Astrocyte of the hippocampus (primary cell): ENCODE measurements at places on chromosomes 6 and 20.

GRCh38 chr6:89989742-89990141 lies 95.5 kb downstream of the GJA10 start:
- DNase-seq = peak; percentile 91

- DNase-seq = no peak
These were observed 93.7 kb downstream of the TIAM2 start for GRCh38 chr6:155088856-155089255.

GRCh38 chr20:16580147-16580546 lies 6.9 kb upstream of the KIF16B start:
- peak; percentile 70 for DNase-seq

GRCh38 chr6:37840940-37841300 lies 21.4 kb downstream of the ZFAND3 start:
- DNase-seq = no peak

GRCh38 chr6:157941101-157941863 lies 40.4 kb upstream of the SYNJ2 start:
- peak; percentile 58 for DNase-seq

DNA sequence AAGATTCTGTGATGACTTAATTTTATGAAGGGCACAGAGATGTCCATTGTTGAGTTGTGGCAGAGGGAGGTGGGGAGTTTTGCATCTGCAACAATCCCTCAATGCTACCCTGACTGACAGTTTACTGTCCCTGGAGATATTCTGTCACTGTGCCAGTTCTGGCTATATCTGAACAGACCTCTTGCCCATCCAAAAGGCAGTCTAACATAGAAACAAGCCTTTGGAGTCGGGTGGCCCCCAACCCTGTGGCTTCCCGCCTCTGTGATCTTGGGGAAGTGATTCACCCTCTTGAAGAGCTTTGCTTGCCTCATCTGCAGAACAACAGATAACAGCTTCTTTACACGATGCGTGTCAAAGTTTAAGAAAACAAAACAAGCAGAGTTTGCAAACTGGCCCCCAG lies 3.8 kb upstream of the E2F1 start:
- no peak for DNase-seq

- no peak for DNase-seq
These were observed 28.1 kb upstream of the TRAF3IP2 start for GRCh38 chr6:111633822-111634221.

- DNase-seq = no peak
These were observed 22.9 kb downstream of the FKBP1A start for GRCh38 chr20:1369970-1370369.

- DNase-seq = no peak
These were observed 253.0 kb downstream of the QKI start for GRCh38 chr6:163667372-163668060.

GRCh38 chr6:85408039-85408438 lies 41.8 kb upstream of the NT5E start:
- no peak for DNase-seq

GRCh38 chr6:119536666-119537065 lies 187.1 kb upstream of the MAN1A1 start:
- no peak for DNase-seq

- DNase-seq = no peak
These were observed 8.5 kb downstream of the ISM1 start for GRCh38 chr20:13229538-13229937.

GRCh38 chr20:38173237-38174156 lies 8.4 kb upstream of the TGM2 start:
- peak; percentile 92 for DNase-seq

DNA sequence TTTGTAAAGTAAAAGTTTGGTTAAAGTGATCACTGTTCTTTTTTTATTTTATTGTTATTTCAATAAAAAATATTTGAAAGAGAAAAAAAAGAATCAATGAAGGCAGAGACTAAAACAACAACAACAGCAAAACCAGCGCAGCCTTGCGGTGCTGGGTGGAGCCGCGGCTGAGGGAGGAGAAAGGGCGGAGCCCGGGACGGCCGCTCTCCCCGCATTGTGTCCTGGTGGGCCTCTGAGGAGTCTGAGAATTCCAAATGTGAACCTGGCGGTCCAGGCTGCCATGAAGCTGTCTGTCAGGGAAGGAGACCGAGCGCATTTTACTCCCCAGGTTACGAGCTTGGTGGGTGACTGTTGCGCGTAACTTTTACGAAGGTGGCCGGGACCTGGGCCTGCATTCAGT lies 43.2 kb downstream of the TMEM242 start:
- DNase-seq = no peak

DNA sequence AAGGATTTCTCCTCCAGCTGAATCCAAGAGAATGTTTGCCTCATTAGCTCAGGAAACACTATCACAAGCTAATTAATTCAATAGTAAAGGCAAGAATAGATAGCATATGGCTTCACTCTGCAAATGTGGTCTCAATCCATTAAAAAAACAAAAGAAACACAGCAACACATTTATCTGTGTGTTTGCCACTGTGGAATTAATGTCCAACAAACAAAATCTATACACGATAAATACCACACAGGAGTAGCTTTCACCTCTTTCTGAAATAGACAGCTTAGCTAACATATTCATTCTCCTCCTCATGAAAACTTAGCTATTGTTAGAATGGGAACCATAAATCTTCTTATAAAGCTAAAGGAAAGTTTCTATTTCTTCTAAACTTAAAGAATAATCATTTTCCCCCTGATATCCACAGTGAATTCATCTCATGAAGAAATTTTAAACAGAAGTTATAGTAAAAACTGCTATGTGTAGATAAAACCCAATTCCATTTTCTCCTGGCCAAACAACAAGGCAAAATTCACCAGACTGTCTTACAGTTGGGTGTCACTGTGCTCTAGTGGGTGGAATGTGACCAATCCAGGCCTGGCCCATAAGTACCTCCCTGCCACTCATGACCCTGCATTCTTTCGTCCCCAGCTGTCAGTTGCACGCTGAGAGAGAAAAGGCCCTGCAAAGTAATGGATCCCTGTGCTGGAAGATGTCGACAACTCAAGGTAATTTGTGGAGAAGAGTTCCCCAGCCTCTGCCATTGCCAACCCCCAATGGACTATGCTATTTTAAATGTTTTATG lies 92.9 kb upstream of the NRSN1 start:
- no peak for DNase-seq

DNA sequence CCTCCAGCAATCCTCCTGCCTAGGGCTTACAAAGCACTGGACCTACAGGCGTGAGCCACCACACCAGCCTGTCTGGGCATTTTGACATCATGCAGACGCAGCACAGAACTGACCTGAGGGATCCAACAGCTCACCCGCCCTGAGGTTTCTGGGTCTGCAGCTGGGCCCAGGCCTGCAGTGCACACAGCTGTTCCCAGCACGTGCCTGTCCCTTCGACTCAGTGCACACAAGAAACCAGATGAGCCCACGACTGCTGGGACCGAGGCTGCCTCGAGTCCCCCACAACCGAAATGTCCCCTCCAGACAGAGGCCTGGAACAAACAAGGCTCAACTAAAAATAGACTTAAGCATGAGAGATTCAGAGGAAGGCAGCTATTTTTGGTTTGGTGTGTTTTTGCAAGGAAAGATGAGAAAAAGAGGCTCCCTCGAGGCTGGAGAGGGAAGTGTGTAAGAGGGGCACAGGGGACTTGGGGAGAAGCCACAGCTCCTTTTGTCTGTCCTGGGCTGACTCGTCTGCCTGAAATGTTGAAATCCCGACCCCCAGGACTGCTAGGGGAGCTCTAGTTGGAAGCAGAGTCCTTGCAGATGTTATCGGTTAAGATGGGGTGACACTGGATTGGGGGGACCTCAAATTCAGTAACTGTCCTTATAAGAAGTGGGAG lies 66.3 kb downstream of the YTHDF1 start:
- no peak for DNase-seq

- peak; percentile 81 for DNase-seq
These were observed at the start of gene PCSK2 for GRCh38 chr20:17226410-17227218. PCSK2 (plus strand) TSS chr20:17227040; CDS start chr20:17227306, 266 bp downstream.

- DNase-seq = no peak
These were observed 111.6 kb downstream of the BFSP1 start for GRCh38 chr20:17419479-17420041.

- DNase-seq = no peak
These were observed 2.6 kb downstream of the PACSIN1 start for GRCh38 chr6:34468378-34468892.

DNA sequence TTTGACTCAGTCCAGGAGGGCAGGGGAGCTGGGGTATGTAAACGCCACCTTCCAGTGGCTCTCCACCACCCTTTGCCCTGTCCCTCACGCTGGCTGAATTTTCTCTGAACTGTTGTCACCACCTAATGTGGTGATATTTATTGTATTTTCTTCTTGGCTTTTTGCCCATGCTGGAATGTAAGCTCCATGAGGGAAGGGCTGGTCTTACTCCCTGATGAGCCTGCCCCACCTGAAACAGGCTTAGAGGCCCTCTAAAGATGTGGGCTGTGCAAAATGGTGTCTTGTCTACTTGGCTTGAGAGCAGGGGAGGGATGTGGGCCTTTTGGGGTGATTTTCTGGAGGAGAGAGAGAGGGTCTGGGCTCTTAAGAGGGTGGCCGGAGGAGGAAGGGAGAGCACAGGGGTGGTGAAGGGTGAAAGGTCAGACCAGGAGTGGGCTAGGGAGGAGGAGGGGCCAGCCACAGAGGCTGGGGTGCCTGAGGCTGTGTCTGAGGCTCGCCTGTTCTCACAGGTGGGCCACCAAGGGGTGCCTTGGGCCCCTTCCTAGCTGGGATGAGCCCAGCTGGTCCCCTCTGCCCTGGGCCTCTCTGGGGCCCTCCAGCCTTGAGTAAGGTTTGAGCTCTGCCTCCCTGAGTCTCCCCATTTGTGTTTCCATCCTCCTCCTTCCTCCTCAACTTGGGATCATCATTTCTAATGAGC lies 37.3 kb downstream of the SPDEF start:
- no peak for DNase-seq

DNA sequence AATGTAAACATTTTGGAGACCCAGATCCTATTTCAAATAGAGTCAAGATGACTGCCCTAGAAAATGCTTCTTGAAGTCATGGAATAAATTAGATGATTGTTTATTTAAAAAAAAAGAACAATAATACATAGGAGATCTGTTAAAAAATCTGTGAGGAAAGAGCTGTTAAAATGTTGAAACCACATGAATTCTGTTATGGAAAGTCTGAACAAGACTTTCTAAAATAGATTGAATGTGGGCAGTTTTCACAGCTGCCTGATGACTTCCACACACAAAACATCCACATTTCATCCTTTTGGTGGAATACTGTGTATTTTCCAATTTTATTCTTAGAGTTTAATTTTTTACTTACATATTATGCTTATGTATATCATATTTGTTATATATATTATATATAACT lies 186.1 kb downstream of the LAMA2 start:
- no peak for DNase-seq

DNA sequence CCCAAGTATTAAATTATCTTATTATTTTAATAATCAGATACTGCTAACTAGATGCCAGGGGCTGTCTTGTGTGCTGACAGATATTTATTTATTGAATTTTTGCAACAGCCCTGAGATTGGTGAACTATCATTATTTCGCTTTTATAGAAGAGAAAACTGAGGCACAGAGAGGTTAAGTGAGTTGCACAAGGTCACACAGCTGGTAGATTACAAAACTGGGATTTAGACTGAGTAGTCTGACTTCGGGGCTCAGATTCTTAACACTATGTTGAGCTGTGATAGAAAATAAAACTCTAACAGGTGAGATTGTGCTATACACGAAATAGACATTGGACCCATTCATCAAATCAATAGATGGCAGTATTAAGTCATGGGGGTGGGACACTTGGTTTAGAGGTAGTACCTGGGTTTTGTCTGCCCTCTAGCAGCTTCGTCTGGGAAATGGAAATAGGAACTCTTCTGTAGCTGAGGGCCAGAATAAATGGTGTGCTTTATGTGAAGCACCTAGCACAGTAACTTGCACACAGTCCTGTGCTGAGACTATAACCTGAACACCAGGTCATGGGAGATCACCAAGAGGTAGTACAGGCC lies 113.4 kb downstream of the B3GAT2 start:
- DNase-seq = no peak

GRCh38 chr20:51249215-51249614 lies 226.3 kb upstream of the KCNG1 start:
- peak; percentile 12 for DNase-seq

DNA sequence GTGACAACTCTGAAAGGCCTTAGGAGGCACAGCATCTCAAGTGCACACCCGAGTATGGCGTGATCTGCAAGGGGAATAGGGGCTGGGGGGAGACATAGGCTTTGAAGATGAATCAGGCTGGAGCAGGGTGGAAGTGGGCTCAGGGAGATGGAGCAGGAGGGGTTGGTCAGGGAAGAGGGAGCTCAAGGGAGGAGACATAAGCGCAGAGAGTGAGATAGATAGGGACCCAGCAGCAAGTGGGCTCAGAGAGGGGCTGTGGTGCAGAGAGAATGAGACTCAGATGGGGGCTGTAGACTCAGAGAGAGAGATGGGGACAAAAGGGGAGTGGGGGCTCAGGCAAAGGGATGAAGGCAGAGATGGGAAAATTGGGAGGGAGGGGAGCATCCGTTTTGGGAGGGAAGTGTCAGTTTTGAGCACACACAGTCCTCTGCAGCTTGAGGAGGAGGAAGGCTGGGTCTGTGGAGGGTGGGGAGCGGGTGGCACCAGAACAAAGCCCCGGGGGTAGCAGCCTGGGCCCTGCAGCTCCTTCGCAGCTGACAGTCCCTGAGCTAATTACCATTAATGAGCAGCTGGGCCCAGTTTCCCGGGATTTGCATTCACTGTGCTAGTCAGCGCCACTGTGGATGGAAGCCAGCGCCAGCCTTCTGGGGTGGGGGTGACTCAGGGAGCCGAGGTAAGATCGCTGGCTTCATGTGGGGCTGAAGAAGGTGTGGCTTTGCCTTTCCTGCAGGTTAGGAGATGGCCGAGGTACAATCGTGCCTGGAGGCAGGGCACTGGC lies 18.7 kb downstream of the SRXN1 start:
- DNase-seq = no peak
